ENCODE measurements at places on chromosomes 12 and 14.
A peak's percentile ranks its signal among the peaks of the same experiment; 100 is the strongest.

GRCh38 chr12:99960311-99960710 lies 24.4 kb downstream of the ANKS1B start:
- DNase-seq: no peak

DNA sequence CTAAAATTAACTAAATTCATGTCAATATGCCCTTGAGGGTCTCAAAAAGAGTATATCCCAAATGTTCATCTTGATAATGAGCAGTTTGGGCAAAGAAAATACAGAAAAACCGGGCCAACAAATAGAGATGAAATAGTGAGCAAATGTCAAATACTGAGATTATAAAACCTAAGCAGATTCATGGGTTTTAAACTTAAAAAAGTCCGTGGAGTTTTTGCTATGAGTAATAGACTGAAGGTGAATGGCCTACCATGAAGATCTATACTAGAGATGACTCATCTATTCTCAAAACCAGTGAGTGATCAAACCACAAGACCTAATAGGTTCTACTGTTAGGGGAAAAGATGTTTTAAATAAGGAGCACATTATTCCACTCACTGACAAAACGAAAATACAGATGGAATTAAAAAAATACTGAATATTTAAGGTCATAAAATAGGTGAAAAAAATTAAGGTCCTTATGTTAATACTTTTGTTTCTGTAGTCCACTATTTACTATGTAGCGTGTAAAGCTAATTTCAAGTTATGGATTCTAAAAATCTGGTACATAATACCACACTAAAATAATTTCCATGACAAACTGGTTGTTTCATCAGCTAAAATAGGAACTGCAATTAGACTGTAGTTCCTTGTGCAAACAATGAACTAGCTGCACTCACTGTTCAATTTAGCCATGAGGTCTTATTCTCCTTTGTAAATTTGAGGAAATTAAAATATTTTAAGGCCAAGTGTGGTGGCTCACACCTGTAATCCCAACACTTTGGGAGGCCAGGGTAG lies 5.0 kb downstream of the HNRNPC start:
- DNase-seq: no peak

DNA sequence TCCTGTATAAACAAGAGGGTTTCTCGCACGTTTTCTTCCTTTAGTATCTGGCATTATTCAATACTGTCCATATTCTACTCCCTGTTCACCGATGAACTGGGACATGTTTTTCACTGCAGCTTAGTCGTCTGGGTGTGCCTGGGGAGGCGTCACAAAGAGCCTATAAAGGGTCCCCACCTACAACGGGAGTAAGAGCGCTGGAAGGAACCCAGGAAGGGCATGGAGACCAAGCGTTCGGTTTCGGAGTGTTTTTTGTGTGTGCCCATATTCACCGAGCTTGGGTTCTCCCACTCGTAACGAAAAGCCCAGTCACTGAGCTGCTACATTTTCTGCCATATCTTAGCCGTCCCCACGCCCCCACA lies 592 bp upstream of the USP15 start:
- no peak for DNase-seq

DNA sequence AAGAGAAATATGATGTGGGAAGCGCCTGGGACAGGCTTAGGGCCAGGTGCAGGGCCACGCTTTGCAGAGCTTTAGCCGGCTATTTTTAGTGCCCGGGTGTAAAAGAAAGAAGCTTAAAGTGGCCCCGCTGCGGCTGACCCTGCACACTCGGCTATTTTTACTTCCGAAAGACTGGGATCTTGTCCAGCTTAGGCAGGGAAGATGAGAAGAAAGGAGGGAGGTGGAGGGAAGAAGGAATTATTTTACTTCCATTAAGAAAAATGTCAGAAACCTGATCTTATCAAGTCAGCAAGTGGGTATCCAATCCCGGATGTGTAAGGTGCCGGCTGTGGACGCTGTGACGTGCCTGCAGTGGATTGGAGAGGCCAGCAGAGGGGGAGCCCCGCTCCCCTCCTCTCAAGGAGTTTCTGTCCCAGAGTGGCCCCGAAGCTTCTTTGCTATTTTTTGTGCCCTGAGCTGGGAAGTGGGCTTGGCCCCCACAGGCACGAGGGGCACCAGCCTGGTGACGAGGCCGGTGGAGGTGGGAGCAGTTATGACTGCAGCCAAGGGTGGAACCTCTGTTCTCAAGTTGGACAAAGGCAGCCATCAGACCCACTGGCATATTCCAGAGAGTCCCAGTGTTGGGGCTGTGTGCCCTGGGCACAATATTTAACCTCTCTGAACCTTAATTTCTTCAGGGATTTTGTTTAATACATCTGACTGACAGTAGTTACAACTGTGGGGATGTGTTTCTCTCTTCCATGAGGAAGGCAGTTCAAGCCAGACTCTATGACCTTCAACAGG lies 97.7 kb downstream of the ESRRB start:
- DNase-seq: peak; percentile 49

- no peak for DNase-seq
These were observed 802.7 kb downstream of the SLC16A7 start for GRCh38 chr12:60398547-60398946.

GRCh38 chr12:104056419-104056972 lies 6.5 kb upstream of the GLT8D2 start:
- no peak for DNase-seq

GRCh38 chr12:13171921-13172859 lies 24.3 kb upstream of the EMP1 start:
- DNase-seq: no peak

DNA sequence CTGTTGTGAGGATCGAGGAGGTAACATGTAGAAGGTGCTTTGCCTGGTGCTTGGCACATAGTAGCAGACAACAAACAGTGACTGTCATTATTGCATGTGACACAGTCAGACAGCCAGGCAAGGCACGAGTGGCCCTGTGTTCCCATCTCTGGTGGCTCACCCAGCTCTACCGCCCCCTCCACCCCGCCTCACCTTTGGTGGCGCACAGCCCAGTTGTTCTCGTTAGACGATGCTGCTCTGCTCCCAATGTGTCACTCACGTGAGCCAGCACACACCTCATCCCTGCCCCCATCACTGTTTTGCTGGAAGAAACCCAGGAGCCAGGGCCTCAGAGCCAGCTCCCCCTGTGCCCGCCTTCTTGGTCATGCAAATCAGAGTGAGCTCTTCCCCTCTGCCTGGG lies 113.3 kb downstream of the CALM1 start:
- DNase-seq: peak; percentile 83

DNA sequence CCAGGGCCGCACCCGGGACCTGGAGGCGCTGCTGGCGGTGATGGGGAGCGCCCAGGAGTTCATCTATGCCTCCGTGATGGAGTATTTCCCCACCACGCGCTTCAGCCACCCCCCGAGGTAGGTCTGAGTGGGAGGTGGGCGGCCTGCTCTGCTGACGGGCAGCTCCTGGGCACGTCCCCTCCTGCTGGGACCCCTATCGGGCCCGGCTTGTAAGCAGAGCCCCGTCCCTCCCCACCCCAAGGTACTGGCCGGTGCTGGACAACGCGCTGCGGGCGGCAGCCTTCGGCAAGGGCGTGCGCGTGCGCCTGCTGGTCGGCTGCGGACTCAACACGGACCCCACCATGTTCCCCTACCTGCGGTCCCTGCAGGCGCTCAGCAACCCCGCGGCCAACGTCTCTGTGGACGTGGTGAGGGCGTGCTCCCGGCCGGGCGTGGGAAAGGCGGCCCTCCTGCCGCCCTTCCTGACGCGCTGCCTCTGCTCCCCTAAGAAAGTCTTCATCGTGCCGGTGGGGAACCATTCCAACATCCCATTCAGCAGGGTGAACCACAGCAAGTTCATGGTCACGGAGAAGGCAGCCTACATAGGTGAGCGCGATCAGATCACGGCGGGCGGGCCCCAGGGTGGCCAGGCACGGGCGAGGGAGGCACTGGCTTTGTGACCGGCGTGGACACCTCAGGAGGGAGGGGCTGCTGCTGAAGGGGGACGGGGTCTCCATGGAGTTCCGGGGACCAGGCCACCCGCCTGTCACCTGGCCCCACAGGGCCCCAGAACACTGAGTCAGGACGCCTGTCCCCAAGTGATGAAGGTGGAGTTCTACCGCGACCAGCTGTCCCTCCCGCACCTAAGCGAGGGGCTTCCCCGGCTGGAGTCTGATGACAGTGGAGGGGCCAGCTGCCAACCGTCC lies 7.3 kb downstream of the PLD4 start:
- peak; percentile 15 for DNase-seq

GRCh38 chr14:67529947-67530935 lies 2.8 kb upstream of the PLEKHH1 start:
- DNase-seq: no peak

- DNase-seq: no peak
These were observed 25.6 kb downstream of the GLT8D2 start for GRCh38 chr12:104024348-104024747.

GRCh38 chr12:7951671-7952070 lies 15.7 kb upstream of the SLC2A3 start:
- DNase-seq: no peak

GRCh38 chr14:23525611-23526010 lies 26.0 kb downstream of the ZFHX2 start:
- no peak for DNase-seq

- no peak for DNase-seq
These were observed 2.3 kb downstream of the ADGRD1 start for GRCh38 chr12:130956009-130956408.

GRCh38 chr12:97301576-97301975 lies 161.0 kb upstream of the RMST start:
- no peak for DNase-seq

DNA sequence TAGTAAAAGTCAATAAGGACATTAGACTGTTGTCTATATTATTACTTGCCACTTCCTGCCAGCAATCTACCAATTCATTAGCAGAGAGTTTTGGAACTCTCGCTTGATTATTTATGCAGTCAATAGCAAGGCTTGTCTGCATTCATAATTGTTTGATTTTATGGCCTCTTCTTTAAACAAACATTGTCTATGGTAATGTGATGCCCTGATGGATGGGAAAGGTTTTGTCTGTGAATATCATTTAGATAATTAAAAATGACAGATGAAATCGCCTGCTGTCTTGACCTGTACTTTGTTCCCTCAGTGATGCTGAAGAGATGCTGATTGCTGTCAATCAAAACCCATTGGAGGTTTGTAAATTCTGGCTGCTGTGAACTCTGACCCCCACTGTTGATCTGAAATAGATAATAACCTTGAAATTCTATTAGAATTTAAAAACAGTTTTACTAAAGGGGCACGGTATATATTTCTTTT lies 455.3 kb downstream of the NPAS3 start:
- DNase-seq: no peak

DNA sequence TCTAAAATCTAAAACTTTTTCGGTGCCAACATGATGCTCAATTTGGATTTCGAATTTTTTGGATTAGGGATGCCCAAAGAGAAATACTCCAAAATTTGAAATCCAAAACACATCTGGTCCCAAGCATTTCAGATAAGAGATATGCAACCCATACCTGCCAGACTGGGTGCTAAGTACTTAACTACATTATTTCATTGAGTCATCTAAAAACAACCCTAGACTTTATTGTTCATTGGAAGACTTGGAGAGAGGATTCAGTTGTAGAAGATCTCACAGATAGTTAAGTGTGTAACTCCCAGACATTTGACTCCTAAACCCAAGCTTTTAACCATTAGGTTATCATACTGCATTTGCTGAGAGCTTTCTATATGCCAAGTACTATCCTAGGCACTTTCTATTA lies 102.2 kb downstream of the BCAT1 start:
- DNase-seq: no peak

DNA sequence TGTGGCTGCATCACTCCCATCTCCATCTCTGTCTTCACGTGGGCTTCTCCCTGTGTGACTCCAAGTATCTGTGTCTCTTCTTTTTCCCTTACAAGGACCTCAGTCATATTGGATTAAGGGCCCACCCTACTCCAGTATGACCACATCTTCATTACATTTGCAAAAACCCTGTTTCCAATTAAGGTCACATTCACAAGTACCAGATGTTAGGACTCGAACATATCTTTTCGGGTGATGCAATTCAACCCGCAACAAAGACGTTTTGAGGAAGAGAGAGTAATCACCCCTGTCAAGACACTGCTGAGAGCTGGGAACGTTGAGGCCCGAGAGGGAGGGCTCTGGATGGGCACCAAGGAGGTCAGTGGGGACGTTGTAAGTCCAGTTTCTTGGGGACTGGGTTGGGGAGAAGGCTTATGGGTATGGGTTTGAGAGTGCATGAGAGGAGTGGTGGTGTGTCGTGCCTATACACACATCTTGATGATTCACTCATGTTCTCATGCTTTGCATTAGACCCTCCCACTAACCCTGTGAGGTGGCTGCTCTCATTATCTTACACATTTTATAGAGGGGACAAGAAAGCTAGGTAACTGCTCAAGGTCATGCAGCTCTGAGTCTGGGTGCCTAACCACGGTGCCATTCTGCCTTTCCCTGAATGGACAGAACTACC lies 12.1 kb upstream of the IFI27 start:
- DNase-seq: no peak

DNA sequence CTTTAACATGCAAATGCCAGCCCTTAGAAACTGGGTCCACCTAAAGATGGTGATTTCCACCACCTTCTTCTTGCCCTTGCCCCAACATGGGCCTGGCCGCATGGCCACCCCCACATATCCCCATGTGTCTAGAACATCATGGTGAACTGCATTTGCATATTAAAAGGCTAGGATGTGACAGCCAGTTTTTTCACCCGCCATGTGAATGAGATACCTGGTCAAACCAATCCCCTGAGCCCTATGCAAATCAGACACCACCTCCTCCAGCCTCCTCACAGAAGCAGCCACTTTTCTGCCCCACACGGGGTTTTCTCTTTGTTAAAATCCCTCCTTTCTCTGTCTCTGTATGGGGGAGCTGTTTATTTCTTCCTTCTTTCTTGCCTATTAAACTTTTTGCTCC lies 1322.5 kb downstream of the FSCB start:
- no peak for DNase-seq

DNA sequence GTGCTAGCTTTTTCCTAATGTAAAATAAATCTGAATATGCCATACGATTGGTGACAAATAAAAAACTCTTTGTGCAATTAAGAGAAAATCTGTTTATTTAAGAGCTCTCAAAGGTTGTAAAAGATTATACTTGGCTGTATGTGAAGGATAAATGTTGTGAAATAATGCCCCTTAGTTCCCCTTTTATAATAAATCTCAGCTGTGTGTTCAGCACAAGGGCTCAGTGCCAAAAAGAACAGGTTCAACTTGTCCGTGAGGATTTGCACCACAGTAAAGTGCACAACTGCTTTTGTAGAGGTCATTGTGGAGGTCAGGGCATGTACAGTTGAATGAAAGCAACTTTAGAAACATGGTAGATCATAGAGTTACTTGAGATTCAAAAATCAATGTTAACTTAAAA lies 118.6 kb downstream of the TRMT5 start:
- no peak for DNase-seq

GRCh38 chr12:29152223-29152868 lies 3.3 kb downstream of the FAR2 start:
- DNase-seq: no peak

GRCh38 chr12:103858953-103859601 lies 18.0 kb upstream of the NT5DC3 start:
- peak; percentile 38 for DNase-seq

DNA sequence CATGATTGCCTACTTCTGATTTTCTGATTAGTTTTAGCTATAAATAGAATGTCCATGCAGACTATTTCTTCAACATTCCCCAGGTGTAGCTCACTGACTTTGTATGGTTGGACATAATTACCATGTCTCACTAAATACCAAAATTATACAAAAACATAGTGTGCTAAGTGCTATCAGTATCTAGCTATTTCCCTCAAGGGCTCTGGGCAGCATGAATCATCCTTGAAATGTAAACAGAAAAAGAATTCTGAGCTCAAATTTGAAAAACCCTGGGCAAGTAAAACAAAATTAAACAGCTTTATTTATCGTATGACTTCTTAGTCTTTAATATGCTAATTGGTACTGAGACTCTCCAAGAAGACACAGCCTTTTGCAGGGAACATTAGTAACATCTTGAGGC lies 82.9 kb downstream of the SPATA7 start:
- no peak for DNase-seq

All from left ventricle myocardium inferior (tissue), 1 donor.